Nucleus accumbens (tissue), 56 donors: ENCODE measurements at places on chromosomes 16 and 17.

DNA sequence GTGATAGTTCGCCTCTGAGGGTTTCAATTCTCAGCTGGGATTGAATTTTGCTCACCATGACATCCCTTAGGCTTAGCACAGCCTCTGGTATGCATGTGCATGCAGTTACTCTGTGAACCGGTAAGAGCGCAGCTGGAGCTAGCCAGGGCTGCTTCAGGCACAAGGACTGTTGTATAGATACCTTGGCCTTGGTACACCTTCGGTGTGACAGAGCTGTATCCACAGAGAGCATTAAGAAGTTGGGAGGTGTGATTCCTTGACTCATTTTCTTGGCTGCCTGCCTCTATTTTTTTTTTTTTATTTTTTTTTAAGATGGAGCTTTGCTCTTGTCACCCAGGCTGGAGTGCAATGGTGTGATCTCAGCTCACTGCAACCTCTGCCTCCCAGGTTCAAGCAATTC, 2.2 kb upstream of the NUTF2 start:
- no peak for DNase-seq

DNA sequence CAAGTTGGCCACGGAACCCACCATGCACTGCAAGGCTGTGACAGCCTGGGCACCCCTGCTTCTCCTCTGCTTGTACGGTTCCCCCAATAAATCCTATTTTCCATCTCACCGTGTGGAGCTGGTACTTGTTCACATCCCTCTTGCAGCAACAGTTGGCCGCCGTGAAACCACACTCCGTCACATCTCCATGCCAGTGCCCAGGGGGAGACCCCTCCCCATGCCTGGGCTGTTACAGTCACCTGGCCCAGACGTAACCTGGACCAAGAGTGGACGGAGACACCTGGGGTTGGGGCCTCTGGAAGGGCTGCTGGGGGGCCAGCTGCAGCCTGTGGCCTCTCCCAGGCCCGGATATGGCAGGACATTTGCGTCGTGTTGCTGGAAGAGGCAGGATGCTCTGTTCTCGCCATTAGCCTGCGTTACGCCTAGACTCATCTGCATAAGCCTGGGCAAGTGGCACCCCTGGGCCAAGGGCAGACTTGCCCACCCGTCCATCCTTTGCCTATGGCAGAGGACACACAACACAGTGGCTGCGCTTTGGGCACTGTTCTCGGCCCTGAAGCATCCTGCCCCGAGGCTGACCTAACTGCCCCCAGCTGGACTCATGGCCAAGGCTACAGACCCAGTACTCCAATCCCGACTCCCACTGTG, 14.2 kb upstream of the KREMEN2 start:
- DNase-seq: no peak

- DNase-seq: peak; percentile 14
Measured at GRCh38 chr16:79286646-79287423, 313.7 kb downstream of the MAF start.

- no peak for DNase-seq
Measured at GRCh38 chr17:78558989-78559388, 18.2 kb downstream of the DNAH17 start.

DNA sequence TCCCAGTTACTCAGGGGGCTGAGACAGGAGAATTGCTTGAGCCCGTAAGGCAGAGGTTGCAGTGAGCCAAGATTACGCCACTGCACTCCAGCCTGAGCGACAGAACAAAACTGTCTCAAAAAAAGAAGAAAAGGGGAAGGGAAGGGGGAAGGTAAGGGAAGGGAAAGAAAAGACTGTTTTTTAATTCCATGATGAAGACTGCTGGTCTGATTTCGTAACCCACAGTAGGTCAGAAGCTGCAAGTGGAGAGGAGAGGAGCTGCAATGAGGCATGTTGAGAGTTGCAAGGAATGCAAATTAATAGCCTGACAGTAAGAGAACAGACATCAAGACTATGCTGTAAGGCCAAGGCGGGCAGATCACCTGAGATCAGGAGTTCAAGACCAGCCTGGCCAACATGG, 33.3 kb downstream of the HELZ start:
- no peak for DNase-seq

GRCh38 chr17:17780922-17781590, 55.7 kb downstream of the SREBF1 start:
- peak; percentile 43 for DNase-seq

GRCh38 chr17:35725802-35726126, 5.7 kb upstream of the RASL10B start:
- DNase-seq: no peak

DNA sequence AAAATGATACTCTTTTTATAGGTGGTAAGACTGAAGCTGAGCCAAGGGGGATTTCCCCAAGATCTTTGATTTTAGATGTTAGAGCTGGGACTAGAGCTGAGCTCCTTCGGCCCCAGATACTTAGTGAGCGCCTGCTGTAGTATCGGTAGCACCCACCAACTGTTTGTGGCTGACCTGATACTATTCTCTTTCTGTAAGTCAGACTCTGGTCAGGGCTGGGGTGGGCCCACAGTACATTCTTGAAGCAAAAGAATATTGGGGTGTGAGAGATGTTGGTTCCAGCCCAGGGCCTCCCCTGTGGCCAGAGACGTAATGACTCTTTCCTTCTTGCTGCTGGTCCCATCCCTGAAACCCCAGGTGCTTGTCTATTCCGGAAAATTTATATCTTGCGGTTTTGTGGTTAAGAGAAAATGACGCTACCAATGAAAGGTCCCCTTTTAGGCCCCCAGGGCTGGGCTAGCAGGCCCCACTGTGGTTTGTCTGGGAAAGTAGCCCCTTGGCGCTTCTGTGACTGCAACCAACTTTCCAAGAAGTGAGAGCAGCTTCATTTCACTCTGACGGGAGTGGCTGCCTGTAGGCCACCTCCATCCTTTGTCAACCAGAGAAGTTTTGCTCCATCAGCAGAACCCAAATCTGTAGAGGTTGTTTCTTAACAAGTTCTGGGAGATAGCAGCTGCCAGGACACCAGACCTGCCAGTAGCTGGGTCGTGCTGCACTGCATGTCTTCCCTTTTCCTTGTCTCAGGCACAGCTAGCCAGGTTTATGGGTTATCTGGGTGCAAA, 86.4 kb upstream of the LGALS9 start:
- DNase-seq: no peak

GRCh38 chr16:10181196-10182162, 749 bp downstream of the GRIN2A start:
- no peak for DNase-seq

- no peak for DNase-seq
Measured at GRCh38 chr16:7381671-7382070, 49.0 kb downstream of the RBFOX1 start.

- DNase-seq: no peak
Measured at GRCh38 chr16:12207939-12208338, 231.4 kb downstream of the SNX29 start.

- no peak for DNase-seq
Measured at GRCh38 chr16:66973716-66974115, 12.7 kb downstream of the CES3 start.

GRCh38 chr17:50683434-50684287, 24.1 kb downstream of the ANKRD40 start:
- DNase-seq: no peak

DNA sequence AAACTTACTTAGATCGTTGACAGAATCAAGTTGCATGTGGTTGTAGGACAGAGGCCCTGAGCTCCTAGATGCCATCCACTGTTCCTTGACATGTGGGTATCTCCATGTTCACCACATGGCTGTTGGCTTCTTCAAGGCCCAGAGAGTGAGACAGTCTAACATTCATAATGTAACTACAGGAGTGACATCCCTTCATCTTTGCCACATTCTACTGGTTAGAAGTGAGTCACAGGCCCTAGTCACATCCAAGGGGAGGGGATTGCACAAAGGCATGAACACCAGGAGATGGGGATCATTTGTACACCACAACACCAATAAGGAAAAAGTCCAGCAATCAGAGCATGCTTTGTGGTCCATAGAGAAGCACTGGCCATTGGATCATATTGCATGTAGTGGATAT, 56.6 kb downstream of the WSCD1 start:
- DNase-seq: no peak

DNA sequence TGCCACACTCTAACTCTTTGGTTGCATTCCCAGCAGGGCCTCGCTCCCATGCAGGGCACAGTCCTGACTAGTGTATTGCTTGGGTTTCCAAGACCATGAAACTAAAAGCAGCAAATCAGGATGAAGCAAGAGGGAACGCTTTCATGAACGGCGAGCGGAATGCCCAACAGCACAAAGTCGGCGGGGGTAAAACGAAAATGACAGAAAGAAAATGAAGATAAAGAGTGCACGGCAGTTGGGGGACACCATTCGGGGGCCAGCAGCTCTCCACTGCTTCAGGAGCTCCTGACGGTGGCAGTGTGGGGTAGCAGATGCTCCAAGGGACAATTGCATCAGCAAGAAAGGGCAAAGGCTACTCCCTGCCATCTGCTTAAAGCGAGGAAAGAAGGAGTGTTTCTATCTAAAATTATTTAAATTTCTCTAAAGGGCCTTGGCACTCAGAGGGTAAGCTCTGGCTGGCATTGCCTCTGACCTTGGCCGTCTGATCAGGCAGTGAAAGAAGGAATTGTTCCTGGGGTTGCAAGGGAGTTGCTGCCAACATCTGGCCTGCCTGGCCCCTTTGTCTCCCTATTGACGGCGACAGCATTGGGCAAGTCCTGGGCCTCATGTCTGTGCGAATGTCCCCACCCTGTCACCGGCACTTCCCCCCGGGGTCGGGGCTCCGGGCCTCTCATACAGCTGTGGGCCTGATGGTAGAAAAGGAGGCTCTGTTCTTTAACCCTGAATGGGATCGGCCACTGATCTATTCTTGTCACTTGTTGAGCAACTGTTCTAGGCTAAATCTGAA, 138.2 kb downstream of the CMIP start:
- peak; percentile 18 for DNase-seq

GRCh38 chr17:64392300-64392699, 1.6 kb upstream of the PECAM1 start:
- no peak for DNase-seq

GRCh38 chr16:66950971-66951790, 9.9 kb upstream of the CES3 start:
- DNase-seq: no peak

DNA sequence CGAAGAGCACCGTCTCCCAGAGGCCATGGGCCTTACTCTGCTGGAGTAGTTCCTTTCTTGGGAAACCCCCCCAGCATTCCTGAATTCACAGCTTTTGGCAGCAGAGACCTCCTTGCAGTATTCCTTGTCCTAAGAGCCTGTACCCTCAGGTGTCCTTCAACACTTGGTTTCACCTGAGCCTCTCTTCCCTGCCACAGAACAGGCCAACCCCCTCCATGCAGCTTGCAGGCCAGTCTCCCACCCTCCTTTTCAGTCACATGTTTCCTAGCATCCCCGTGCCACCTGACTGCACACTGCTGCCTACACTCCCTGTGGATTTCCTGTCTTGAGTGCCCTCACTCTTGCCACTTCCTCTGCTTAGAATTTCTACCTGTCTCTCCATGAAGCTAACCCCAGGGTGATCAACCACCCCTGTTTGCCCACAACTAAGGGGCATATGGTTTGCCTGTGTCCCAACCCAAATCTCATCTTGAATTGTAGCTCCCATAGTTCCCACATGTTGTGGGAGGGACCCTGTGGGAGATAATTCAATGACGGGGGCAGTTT, 65.5 kb downstream of the DYNLRB2 start:
- no peak for DNase-seq

GRCh38 chr16:2527071-2527783, 4.0 kb downstream of the CEMP1 start:
- no peak for DNase-seq

GRCh38 chr16:6009151-6009550, 911.6 kb upstream of the EEF2KMT start:
- no peak for DNase-seq

DNA sequence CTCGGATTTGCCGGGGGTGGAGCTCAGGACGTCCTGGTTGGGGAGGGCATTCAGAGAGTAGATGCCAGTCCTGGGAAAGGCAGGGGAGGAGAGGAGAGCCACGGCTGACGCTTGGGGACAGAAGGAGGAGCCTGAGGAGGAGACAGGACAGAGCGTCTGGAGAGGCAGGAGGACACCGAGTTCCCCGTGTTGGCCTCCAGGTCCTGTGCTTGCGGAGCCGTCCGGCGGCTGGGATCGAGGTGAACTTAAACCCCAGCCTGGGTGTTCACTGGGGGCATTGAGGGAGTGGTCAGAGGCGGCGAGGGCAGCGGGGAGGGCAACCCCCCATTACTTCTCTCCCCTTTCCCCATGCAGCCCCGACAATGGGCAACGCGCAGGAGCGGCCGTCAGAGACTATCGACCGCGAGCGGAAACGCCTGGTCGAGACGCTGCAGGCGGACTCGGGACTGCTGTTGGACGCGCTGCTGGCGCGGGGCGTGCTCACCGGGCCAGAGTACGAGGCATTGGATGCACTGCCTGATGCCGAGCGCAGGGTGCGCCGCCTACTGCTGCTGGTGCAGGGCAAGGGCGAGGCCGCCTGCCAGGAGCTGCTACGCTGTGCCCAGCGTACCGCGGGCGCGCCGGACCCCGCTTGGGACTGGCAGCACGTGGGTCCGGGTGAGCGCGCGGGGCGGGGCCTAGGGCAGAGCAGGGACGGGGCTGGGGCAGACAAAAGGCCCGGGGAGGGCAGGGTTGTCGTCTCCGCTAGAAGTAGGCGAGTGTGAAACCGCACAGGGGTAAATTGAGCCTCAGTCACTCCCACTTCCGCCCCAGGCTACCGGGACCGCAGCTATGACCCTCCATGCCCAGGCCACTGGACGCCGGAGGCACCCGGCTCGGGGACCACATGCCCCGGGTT, 3.7 kb downstream of the NOL3 start:
- DNase-seq: peak; percentile 78

DNA sequence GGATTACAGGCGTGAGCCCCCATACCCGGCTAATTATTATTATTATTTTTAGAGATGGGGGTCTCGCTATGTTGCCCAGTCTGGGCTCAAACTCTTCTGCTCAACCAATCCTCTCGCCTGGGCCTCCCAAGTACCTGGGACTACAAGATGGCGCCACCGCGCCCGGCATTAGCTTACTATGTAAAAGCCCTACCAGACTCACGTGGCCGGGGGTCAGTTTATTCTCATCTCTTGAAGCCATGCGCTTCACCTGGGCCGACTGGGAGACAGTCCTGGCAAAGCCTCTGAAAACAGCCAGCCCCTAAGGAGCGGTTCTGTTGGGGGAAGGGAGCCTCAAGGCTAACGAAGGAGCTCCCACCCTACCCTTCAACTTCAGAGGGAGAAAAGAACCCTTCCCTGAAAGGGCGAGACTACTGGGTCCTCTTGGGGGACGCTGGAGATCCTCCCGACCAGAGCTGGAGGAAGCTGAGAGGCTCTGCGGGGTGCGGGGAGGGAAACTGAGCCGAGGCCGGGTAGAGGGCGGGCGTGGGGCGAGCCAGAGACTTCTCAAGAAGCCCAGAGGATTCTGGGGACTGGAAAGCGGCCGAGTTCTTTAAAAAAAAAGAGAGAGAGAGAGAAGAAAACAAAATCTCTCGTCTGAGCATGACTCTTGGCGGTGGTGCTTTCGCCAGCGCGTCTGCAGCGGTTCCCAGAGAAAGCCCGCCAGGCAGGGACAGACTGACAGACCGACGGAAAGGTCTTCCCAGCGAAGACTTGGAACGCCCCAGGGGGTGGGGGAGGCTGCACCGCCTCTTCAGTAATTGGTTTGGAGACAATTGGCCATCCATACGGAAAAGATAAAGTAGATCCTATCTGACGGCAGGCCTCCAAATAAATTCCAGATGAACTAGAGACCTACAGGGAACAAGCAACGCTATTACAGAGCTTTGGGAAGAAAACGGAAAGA, 5.6 kb upstream of the TUBG2 start:
- DNase-seq: peak; percentile 49

- DNase-seq: no peak
Measured at GRCh38 chr16:2717383-2718263, 2.4 kb downstream of the PRSS27 start.
